Kidney (tissue), 22 donors: ENCODE measurements at places on chromosomes 16 and 17.

DNA sequence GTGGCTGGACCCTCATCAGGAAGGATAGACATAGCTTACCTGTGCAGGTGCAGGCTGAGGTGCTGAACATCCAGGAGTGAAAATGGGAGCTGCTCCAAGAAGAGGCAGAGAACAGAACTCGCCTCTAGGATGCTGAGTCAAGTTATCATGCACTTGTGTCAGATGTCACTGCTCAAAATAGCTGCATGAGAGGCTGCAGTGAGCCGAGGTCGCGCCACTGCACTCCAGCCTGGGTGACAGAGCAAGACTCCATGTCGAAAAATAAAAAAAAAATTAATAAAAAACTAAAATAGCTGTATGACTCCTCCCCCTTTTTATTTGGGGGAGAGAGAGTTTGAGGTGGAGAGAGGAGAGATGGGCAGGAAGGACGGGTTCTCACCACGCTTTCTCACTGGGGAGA lies 148.8 kb downstream of the FOXL1 start:
- no peak overlapping the region for H3K27ac ChIP-seq
- H3K36me3 ChIP-seq: no peaks in the 10 kb centered on the region
- no peaks in the 10 kb centered on the region for H3K27me3 ChIP-seq
- H3K4me1 ChIP-seq: no peaks in the 10 kb centered on the region

GRCh38 chr17:12727076-12727760 lies 61.5 kb downstream of the MYOCD start:
- no peaks in the 10 kb centered on the region for H3K36me3 ChIP-seq
- H3K4me3 ChIP-seq: no peak overlapping the region
- no peaks in the 10 kb centered on the region for H3K27me3 ChIP-seq
- H3K27ac ChIP-seq: no peak overlapping the region
- DNase-seq: no peak

DNA sequence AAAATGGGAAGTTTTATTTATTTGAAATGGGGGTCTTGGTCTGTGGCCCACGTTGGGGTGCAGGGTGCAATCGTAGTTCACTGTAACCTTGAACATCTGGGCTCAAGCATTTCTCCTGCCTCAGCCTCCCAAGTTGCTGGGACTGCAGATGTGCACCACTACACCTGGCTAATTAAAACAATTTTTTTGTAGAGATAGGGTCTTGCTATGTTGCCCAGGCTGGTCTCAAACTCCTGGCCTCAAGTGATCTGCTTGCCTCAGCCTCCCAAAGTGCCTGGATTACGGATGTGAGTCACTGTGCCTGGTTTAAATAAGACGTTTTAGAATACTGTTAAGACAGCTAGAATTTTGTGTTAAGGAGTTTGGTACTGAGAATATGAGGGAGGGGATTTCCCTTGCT lies 15.7 kb downstream of the PSMD11 start:
- no peaks in the 10 kb centered on the region for H3K27me3 ChIP-seq
- H3K4me3 ChIP-seq: no peak overlapping the region
- peaks cover 10% of the 10 kb centered on the region for H3K4me1 ChIP-seq
- H3K36me3 ChIP-seq: peaks cover 32% of the 10 kb centered on the region
- no peak overlapping the region for H3K27ac ChIP-seq
- DNase-seq: no peak

DNA sequence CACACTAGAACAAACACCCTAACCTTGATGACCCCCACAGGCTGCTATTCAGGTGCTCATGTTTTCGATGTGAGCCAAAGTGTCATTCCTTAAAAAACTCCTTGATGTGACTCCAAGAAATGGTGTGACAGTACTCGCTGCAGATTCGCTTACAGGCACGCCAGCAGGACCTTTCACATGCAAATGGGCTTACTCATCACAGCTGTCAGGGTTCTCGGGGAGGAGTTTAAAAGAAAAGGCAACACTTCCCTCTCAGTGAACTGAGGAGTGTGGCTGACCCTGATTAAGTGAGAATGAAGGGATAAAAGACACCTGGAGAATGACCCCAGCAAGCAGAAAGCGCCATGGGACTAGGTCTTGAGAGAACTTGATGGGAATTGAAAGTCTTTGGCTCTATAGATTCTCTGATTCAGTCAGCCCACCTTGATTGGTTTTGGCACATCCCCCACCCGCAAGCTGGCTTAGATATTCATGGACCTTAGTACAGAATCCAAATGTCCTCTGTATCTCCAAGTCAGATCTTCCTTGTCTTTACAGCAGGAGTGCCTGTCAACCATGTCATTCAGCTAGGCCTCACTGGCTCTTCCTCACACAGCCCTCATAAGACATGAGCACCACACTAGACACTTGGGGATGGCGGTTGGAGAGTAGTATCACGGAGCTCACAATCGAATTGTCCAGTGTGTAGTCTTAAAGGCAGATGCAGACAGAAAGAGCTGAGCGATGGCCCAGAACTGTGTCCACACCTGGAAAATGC lies 82.6 kb downstream of the HIC1 start:
- H3K4me3 ChIP-seq: no peak overlapping the region
- DNase-seq: peak; percentile 26
- no peaks in the 10 kb centered on the region for H3K36me3 ChIP-seq
- no peak overlapping the region for H3K27ac ChIP-seq
- peaks cover 11% of the 10 kb centered on the region for H3K4me1 ChIP-seq

- no peaks in the 10 kb centered on the region for H3K36me3 ChIP-seq
- no peaks in the 10 kb centered on the region for H3K27me3 ChIP-seq
- DNase-seq: no peak
- no peak overlapping the region for H3K27ac ChIP-seq
Measured at GRCh38 chr16:63059676-63060075, 1023.4 kb upstream of the CDH8 start.

DNA sequence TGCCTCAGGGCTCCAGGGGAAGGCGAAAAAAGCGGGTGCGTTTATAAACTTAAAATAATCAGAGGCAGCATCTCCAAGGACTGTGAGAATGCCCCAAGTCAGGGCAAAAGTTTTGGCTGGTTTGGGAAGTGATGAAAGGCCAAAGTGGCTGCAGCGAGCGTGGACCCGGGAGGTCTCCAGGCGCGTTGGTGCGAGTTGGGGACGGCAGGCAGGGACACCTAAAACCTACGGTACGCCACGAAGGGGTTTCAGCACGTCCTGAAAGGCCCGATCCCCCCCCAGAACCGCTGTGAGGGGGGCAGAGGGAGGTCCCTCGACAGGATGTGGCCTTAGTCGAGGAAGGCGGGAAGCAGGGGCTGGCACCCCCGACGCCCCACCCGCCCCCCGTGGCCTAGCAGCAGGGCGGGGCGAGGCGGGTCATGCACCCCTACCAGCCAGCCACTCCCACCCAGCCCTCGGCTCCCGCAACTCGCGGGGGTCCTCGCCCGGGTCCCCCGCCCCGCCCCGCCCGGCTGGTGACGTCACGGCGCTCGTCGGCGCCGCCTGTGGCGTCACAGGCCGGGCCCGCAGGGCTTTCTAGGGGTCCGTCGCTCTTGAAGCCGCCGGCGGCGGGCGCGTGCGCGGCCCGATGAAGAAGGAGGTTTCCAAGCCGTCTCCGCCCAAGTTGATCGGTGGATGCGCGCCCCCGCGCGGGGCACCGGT lies at the start of gene MYCBPAP:
MYCBPAP (plus strand) TSS at position 569 of the 702 bp plus-strand sequence. CDS start 236 bp downstream, outside the sequence.
- H3K36me3 ChIP-seq: no peaks in the 10 kb centered on the region
- peak; percentile 85 for DNase-seq
- H3K27ac ChIP-seq: peak within 1 kb of the TSS; percentile 71
- H3K27me3 ChIP-seq: no peaks in the 10 kb centered on the region

DNA sequence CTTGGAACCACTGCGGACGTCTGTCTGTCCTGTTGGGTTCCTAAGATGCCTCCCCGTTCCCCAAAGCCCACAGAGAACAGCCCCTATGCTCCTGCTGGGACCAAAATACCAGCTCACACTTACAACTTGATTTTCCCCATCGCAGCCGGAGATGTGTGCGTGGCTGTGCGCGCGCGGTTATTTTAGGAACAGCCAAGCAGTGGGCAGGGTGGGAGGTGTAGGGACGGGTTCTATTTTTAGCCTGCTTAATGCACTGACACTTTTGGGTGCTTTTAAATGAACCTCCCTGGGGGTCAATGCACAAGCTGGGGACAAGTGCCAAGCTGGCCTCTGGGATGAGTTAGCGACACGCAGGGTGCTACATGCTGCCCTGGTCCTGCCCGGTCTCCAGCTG lies 74.1 kb downstream of the KLHDC4 start:
- no peaks in the 10 kb centered on the region for H3K36me3 ChIP-seq
- no peaks in the 10 kb centered on the region for H3K27me3 ChIP-seq
- no peak overlapping the region for H3K27ac ChIP-seq
- DNase-seq: no peak

- H3K27me3 ChIP-seq: peaks cover 29% of the 10 kb centered on the region
- H3K4me3 ChIP-seq: no peak overlapping the region
- DNase-seq: no peak
Measured at GRCh38 chr16:6484935-6485334, 847.7 kb upstream of the RBFOX1 start.

DNA sequence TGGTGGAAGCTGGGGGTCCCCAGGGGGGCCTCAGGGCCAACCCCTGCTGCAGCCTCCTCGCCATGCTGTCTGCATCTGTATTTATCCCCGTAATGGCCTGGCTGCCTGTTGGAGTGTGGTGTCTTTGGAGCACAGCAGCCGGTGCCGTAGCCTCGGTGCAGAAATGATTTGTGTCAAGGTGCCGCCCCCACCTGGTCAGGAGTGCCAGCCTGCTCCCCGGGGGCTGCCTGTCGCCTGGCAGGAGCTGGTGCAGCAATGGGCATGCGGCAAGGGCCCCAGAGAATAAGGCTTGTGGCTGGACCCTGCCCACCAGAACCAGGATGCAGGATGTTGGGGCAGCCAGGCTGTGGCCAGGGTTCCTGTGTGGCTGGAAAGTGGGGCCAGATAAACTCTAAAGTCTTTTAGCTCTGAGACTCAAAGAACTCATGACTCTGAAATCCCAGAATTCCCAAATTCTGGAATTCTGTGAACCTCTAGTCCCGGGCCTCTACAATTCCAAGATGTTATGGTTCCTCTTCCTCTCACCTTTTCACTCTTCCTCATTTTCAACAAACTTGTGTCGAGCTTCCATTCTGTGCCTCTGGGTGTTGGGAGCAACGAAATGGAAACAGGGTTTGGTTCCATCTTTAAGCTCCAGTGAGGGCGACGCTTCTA lies 5.9 kb downstream of the CPNE2 start:
- no peaks in the 10 kb centered on the region for H3K36me3 ChIP-seq
- H3K4me3 ChIP-seq: no peak overlapping the region
- no peaks in the 10 kb centered on the region for H3K27me3 ChIP-seq
- no peak overlapping the region for H3K27ac ChIP-seq
- no peak for DNase-seq

DNA sequence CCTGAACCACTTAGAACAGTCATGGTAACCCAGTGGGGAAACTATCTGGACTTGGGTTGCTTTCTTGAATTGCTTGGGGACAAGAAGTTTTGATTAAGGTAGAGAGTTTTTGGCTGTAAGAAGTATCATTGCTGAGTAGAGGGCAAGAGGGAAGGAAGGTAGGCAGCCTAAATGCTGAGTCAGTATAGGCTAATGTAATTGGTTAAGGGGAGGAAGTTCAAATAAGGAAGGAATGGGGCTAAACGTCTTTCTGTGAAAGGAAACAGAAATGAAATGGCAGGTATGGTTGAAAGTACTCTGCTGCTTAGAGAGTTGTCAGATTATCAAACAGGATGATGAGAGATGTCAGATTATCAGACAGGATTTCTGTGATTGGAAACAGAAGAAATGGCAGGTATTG lies 20.3 kb downstream of the KPNB1 start:
- H3K36me3 ChIP-seq: peaks cover 80% of the 10 kb centered on the region
- H3K27ac ChIP-seq: no peak overlapping the region
- H3K4me1 ChIP-seq: no peaks in the 10 kb centered on the region
- no peaks in the 10 kb centered on the region for H3K27me3 ChIP-seq

DNA sequence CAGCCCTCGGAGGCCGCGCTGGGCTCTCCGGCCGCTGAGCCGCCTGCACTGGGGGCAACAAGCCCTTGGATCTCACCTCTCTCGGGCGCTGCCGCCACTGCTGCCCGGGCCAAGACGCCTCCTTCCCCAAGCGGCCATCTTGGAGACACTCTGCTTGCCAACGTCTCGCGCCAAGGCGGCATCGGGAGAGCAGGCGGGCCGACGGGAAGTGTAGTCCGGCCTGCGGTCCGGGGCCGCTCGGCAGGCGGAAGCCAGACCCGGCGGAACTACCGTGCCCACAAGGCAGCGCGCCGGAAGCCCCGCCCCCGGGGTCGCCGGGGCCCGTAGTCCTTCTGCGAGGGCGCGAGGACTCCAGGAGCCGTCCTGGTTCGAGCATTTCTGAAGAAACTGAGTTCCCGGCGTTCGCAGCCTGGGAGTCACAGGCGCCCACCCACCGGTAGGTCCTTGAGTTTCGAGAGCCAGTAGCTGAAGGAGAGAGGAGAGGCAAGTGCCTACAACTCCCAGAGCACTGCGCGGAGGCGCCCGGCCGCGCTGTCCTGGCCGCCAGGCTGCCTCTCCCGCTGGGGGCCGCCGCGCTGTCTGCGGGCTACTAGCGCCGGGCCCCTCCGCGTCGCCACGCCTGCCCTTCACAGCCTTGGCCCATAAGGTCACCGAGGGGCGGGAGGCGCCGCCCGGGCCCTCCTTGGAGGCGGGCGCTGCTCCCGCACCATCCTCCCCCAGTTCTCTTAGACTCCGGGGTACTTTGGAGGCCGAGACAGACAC lies at the start of gene TMEM11:
TMEM11 (minus strand) TSS at position 147 of the 762 bp plus-strand sequence; CDS start at position 138, 9 bp downstream.
- no peaks in the 10 kb centered on the region for H3K27me3 ChIP-seq
- H3K36me3 ChIP-seq: no peaks in the 10 kb centered on the region
- peaks cover 40% of the 10 kb centered on the region for H3K4me1 ChIP-seq
- peak; percentile 97 for DNase-seq
- peak within 1 kb of the TSS; percentile 93 for H3K27ac ChIP-seq

- H3K36me3 ChIP-seq: no peaks in the 10 kb centered on the region
- H3K4me1 ChIP-seq: no peaks in the 10 kb centered on the region
- no peak for DNase-seq
- H3K27me3 ChIP-seq: no peaks in the 10 kb centered on the region
- H3K27ac ChIP-seq: no peak overlapping the region
- no peak overlapping the region for H3K4me3 ChIP-seq
Measured at GRCh38 chr16:29737713-29738112, 8.1 kb downstream of the C16orf54 start.

DNA sequence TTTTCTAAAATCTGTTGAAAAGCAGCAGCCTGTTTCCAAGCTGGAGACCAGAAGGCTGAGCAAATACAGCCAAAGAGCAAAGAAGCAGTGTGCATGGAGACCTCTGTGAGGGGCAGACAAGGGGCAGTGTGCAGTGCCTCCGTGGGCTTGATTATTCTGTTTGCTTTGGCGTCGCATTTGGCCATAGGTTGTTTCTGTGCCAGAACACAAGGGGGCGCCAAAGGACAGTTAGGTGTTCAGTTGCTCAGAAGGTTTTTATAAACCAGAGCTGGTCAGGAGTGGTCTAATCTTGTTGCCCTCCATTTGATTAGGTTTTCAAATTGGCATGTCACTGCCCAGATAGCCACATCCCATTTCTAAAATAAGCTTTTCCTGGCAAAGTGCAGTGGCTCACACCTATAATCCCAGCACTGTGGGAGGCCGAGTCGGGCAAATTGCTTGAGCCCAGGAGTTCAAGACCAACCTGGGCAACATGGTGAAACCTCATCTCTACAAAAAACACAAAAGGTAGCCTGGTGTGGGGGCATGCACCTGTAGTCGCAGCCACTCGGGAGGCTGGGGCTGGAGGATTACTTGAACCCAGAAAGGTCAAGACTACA lies 10.6 kb downstream of the MYH3 start:
- no peaks in the 10 kb centered on the region for H3K36me3 ChIP-seq
- H3K4me1 ChIP-seq: no peaks in the 10 kb centered on the region
- DNase-seq: peak; percentile 83
- no peak overlapping the region for H3K4me3 ChIP-seq
- no peak overlapping the region for H3K27ac ChIP-seq
- H3K27me3 ChIP-seq: no peaks in the 10 kb centered on the region

- H3K4me3 ChIP-seq: no peak overlapping the region
- peak overlapping the region; percentile 20 for H3K27ac ChIP-seq
- H3K36me3 ChIP-seq: no peaks in the 10 kb centered on the region
- peaks cover 3% of the 10 kb centered on the region for H3K4me1 ChIP-seq
- no peaks in the 10 kb centered on the region for H3K27me3 ChIP-seq
- peak; percentile 22 for DNase-seq
Measured at GRCh38 chr16:46894036-46894672, 10.0 kb downstream of the GPT2 start.
